ENCODE measurements at places on chromosomes 7 and 10. TPM values are rescaled to one million over a fixed set of nuclear protein-coding genes. Genes with fewer than 3 reads are reported as not detected.

Gene GDF10
- 1.2 TPM for total RNA-seq

Gene CALML5
- not detected for total RNA-seq

Gene ANKRD22
- not detected for total RNA-seq

Gene SPAM1
- total RNA-seq, result not detected

Gene EGR2
- 0.14 TPM for total RNA-seq

Gene PLAC9
- 12.3 TPM for total RNA-seq

Gene CFAP58
- 1.3 TPM for total RNA-seq

Gene SLC26A3
- not detected for total RNA-seq

Gene PRSS2
- total RNA-seq, result not detected

Gene PROSER2
- total RNA-seq, result 1.1 TPM

Gene AGAP4
- 2.0 TPM for total RNA-seq

Gene XPNPEP1
- total RNA-seq, result 149 TPM

Gene GIMAP6
- total RNA-seq, result 0.14 TPM

Gene STEAP2
- total RNA-seq, result 50.3 TPM

Gene SRRT
- 36.5 TPM for total RNA-seq

Gene PDZD7
- 1.1 TPM for total RNA-seq

Gene TRIM50
- not detected for total RNA-seq

Gene CALCR
- not detected for total RNA-seq

Gene CLRN3
- not detected for total RNA-seq

Gene IDI2
- not detected for total RNA-seq

Gene ACHE
- not detected for total RNA-seq

Gene BTBD16
- total RNA-seq, result not detected

Gene TEX36
- not detected for total RNA-seq

Gene GJD4
- not detected for total RNA-seq

Gene SPDYE5
- not detected for total RNA-seq

Gene C10orf105
- total RNA-seq, result under 0.01 TPM

Gene ARHGEF5
- 0.71 TPM for total RNA-seq

Gene ZNF503
- total RNA-seq, result 4.7 TPM

Gene TDRD1
- total RNA-seq, result 0.83 TPM

Gene SMKR1
- 0.09 TPM for total RNA-seq

Gene STK31
- total RNA-seq, result not detected

Gene CCDC172
- total RNA-seq, result not detected

Gene ANXA8
- 1.4 TPM for total RNA-seq

Gene TLX1
- total RNA-seq, result not detected

Gene IGF2BP3
- 12.8 TPM for total RNA-seq

Gene WNT2
- total RNA-seq, result 1.4 TPM

Gene CPA1
- 0.09 TPM for total RNA-seq

All from smooth muscle cell of bladder (primary cell).